ENCODE measurements at places on chromosomes 6 and 20.

DNA sequence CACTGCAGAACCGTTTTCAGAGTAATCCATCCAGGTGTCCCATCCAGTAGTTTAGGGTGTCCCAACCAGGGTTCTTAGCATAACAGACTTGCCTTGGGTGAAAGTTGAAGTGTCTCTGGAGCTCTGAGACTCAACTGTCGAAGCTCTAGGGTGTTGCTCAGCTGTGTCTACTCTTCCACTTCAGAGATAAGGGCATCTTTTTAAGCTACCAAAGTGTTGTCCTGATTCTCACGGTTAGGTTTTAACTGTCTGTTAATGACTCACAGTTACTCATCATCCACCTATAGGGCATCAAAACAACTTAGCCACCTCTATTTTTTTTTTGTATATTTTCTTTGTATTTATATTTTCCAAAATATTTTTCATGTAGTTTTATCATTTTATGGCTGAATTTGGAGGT is 36.9 kb upstream of the TBX18 start:
- DNase-seq, result no peak

- DNase-seq, result peak; percentile 51
Measured at GRCh38 chr6:163532526-163533078, 118.1 kb downstream of the QKI start.

DNA sequence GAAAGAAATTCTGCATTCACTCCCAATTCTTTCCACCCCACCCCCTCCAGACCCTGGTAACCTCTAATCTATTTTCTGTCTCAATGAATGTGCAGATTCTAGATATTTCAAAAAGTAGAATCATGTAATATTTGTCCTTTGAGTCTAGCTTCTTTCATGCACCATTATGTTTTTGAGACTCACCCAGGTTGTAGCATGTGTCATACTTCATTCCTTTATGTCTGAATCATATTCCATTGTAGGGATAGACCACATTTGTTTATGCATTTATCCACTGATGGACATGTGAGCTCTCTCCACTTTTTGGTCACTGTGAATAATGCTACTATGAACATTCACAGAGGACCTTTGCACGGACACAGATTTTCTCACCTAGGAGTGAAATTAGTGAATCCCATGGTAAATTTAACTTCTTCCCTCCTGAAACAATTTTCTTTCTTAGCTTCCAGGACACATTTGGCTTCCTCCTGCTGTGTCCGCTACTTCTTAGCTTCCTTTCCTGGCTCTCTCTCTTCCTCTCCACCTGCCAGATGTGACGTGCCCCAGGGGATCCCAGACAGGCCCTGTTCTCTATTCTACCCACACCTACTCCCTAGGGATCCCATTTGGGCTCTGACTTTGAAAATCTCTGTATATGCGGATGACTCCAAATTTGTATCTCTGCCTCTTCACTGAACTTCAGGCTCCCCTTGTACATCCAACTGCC is 24.1 kb upstream of the ARFGEF2 start:
- peak; percentile 85 for DNase-seq

- peak; percentile 88 for DNase-seq
Measured at GRCh38 chr20:44580581-44581268, 1.7 kb upstream of the PKIG start.

DNA sequence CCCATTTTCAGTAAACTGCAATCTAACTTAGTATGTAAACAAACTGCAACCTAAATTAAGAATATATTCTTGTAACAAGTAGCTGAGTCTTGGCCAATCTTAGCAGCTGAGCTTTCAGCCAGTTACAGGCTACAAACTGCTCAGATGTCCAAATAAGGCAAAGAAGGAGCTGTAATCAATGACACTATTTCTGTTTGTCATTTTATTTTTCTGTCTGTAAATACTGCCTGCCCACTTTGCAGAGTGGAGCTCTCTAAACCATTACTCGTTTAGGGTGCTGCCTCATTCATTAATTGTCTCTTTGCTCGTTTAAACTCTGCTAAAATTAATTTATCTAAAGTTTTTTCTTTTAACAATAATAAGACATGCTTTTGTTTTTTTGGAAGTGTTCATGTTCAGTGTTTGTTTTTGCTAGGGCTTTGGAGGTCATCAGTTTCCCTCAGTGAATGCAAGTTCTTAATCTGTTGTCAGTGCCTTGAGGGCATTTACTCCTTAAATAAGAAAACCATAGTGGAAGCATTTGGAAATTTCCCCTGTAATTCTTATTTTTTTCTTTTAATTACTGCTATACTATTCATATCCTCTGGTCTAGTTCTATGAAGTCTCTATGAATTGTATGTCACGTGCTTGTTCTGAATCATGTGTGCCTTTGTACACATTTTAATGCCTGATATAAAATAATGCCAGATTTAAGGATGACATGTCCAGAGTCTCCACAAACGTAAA is 3.6 kb upstream of the PRL start:
- DNase-seq, result no peak

- peak; percentile 59 for DNase-seq
Measured at GRCh38 chr6:128731249-128732165, 151.4 kb upstream of the LAMA2 start.

- no peak for DNase-seq
Measured at GRCh38 chr20:8254911-8255582, 123.0 kb downstream of the PLCB1 start.

DNA sequence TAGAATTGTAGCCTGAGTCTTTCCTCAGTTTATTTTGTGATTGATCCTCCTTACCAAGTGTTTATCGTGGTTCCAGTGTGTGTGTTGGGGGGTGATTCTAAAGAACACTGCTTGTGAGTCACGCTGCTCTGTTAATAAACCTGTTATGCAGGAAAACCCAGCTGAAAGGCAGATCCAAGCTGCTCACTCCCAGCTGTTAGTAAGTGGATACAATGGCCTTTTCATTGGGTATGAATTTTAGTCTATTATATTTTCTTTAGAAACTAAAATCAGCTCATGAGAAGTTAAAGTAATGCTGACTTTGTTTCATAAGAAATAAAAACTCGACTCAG is 12.2 kb upstream of the DSTN start:
- DNase-seq, result peak; percentile 65

DNA sequence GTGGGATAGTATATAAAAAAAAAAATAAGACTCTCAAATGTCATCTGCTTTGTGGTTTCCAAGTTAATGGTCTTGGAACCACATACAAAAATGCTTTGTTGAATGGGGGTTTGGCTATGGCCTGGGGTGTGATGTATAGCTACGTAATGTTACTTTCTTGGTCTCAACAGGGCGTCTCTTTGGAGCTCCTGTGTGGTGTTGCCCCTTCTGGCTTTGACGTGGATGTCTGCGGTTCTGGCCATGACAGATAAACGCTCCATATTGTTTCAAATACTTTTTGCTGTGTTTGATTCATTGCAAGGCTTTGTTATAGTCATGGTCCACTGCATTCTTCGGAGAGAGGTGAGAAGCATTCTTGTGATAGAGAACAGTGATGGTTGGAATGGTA is 457.7 kb downstream of the LMBRD1 start:
- DNase-seq, result no peak

- no peak for DNase-seq
Measured at GRCh38 chr6:7550433-7550801, 8.9 kb downstream of the DSP start.

- no peak for DNase-seq
Measured at GRCh38 chr6:6105472-6106036, 98.8 kb upstream of the NRN1 start.

DNA sequence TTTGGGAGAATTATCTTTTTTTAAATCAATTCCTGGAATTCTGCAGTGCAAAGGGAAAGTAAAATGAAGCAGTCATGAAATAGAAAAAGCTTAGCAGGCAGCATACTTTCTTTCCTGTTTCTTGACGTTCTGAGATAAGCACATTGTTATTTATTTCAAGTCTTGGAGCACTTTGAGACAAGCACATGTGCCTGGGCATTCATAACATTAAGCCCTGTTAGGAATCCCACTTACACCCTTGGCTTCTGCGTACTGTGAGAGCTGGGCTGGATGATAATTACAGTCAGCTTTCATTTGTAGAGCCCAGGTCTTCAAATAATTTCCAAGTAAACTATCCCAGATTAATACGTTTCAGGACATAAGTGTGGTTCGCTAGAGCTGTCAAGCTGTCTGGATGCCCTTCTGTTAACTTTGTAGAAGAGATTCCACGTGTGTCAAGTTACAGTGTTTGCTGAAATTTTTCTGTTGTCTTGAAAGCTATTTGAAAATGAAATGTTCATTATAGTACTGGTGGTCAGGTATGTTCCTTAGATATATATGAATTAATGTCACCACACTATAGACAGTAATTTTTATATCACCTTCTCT is 8.9 kb downstream of the FARS2 start:
- DNase-seq, result peak; percentile 13

DNA sequence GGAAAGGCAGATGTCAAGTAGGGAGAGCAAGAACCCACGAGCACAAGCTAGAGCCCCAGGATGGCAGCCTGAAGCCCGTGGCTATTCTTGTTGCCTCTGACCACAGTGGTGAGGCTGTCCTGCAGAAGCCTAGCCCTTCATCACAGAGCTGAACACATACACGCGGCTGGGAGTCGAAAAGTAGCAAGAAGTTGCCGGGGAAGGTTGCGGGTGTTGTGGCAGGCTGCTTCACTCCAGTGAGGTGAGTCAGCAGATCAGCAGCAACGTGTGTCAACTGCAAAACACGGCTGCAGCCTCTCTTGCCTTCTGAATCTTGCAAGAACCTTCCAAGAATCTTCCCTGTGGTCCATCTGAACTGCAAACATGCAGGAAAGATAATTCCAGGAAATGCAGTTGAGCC is 10.6 kb upstream of the STX16 start:
- DNase-seq, result peak; percentile 31

DNA sequence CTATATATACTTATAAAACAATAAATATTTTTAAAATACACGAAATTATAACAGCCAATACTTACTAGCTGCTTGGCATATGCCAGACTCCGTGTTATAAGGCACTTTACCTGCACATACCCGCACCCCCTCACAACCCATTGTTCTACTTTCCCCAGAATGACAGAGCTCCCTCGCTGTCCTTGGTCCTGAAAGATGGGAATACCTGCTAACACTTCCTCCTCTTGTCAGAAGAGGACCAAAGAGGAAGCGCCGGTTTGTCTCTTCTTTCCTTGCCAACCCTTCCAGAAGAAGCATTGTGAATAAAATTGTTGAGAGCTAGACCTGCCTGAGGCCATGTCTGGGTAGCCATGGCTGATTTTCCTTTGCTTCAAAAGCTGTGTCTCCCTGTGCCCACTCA is 149.3 kb downstream of the PTPRT start:
- no peak for DNase-seq

- DNase-seq, result no peak
Measured at GRCh38 chr20:48714764-48715163, 113.0 kb downstream of the PREX1 start.

DNA sequence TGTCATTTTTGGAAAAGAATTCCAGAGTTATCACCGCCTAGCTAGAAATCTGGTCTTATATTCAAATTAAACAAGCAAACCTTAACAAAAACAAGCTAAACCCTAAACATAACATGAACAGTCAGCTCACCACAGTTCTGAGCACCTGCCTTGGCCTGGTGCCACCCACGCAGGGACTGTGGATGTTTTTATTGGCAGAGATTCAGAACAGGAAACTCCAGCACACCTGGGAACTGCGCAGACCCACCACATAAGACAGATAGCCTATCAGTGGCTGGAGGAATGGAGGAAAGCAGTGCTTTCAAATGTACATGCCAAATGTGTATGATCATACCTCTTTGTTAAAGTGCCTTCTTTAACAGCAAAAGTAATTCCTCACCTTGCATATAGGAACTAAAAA is 8.9 kb downstream of the SLC16A10 start:
- no peak for DNase-seq

- DNase-seq, result no peak
Measured at GRCh38 chr6:154605178-154605881, 94.8 kb upstream of the CNKSR3 start.

DNA sequence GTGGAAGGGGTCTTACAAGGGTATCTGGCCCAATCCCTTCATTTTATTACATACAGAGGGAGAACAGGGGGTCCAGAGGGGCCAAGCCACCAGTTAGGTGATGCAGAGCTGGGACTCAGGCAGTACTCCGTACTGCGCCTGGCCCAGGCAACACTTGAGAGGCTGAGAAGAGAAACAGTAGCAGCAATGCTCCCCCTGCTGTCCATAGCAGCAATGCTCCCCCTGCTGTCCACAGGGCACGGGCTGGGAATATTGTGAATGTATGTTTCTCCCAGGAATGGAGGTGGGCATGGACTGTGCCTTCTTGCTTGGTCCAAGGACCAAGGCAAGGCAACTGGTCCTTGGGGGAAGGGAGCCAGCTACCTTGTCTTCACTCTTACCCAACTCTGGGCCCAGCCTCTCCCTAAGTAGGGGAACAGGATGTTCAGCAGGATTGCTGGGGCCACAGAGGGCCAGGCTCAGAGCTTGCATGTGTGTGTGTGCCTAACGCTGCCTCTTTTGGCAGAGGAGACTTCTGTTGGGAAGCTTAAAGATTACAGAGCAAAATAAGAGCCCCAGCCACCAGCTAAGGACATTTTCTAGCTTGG is 14.8 kb upstream of the FAM83C start:
- peak; percentile 61 for DNase-seq

- DNase-seq, result no peak
Measured at GRCh38 chr20:43942667-43943285, 28.1 kb downstream of the TOX2 start.

GRCh38 chr6:114055763-114056162 is 84.8 kb upstream of the HDAC2 start:
- no peak for DNase-seq

- DNase-seq, result peak; percentile 78
Measured at GRCh38 chr6:16741112-16742016, 19.9 kb downstream of the ATXN1 start.

Measured in trophoblast cell (in vitro differentiated cells and primary cell).